Colonic mucosa (tissue), 4 donors: ENCODE measurements at places on chromosomes 6 and 20. TPM values are rescaled to one million over a fixed set of nuclear protein-coding genes. Genes with fewer than 3 reads are reported as not detected.

The FOXF2 gene
- 4.2 TPM for total RNA-seq

- DNase-seq, result peak; percentile 28
Measured at GRCh38 chr6:38671885-38672467, 31.0 kb downstream of the GLO1 start.

GRCh38 chr20:38209054-38209675 is 44.1 kb upstream of the TGM2 start:
- DNase-seq, result no peak

The CST3 gene
- total RNA-seq, result 606 TPM

GRCh38 chr6:166556863-166557322 is 29.6 kb downstream of the RAMACL start:
- peak; percentile 45 for DNase-seq

- DNase-seq, result no peak
Measured at GRCh38 chr6:17665132-17665531, 41.6 kb downstream of the NUP153 start.

GRCh38 chr6:20117474-20117873 is 94.8 kb downstream of the MBOAT1 start:
- no peak for DNase-seq

The FAM83D gene
- 32.6 TPM for total RNA-seq

The CYP24A1 gene
- total RNA-seq, result 0.08 TPM

- DNase-seq, result peak; percentile 76
Measured at GRCh38 chr6:166957087-166957804, 896 bp upstream of the RNASET2 start.

DNA sequence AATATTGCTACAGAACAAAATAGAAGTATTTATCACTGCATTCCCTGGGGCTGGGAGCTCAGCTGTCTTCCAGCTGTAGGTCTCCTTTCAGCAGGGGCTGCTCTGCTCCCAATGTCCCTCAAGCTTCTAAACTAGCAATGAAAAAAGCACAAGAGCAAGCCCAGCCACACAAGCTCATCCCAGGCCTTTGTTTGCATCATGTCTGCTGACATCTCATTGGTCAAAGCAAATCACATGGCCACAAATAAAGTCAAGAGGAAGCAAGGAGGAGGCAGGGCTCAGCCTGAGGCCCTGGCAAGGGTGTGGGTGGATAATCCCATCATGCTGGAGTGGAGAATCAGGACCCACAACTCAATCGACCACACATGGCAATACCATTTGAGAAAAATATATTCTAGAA is 2.2 kb upstream of the BFSP1 start:
- DNase-seq, result peak; percentile 46

DNA sequence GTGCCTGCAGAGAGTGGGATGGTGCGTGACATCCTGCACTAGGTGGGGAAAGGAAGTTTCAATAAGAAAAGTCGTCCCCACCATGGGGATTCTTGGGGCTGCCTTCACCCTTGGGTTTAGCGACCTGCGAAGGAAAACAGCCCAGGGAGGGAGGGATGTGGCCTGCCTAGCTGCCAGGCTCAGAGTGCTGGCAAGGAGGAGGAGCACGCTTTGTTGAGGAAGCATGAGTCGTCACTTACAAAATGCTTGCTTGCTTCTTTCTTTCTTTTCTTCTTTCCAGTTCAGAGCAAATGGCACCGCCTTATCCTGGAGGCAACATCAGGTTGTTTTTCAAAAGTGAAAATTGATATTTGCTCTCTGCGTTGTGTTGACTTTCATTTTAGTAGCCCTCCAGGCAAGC is 123.2 kb downstream of the TFAP2C start:
- DNase-seq, result no peak

The ADGRG6 gene
- total RNA-seq, result 17.0 TPM

GRCh38 chr20:14951105-14951504 is 613.7 kb upstream of the FLRT3 start:
- DNase-seq, result no peak

DNA sequence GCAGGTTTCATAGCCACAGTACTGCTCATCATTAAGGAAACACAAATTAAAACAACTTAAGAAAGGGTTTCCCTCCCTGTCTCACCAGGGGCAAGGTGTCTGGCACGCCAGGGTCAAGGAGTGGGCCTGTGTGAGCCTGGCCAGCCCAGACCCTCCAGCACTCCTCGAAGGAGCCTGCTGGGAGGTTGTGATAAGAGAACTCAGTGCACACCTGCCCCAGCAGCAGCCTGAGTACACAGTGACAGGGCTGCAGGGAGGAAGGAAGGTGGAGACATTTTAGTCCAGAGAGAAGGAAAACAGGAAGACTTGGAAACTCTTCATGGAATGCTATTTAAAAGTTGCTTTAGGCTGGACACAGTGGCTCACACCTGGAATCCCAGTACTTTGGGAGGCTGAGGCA is 14.1 kb downstream of the NINL start:
- no peak for DNase-seq

DNA sequence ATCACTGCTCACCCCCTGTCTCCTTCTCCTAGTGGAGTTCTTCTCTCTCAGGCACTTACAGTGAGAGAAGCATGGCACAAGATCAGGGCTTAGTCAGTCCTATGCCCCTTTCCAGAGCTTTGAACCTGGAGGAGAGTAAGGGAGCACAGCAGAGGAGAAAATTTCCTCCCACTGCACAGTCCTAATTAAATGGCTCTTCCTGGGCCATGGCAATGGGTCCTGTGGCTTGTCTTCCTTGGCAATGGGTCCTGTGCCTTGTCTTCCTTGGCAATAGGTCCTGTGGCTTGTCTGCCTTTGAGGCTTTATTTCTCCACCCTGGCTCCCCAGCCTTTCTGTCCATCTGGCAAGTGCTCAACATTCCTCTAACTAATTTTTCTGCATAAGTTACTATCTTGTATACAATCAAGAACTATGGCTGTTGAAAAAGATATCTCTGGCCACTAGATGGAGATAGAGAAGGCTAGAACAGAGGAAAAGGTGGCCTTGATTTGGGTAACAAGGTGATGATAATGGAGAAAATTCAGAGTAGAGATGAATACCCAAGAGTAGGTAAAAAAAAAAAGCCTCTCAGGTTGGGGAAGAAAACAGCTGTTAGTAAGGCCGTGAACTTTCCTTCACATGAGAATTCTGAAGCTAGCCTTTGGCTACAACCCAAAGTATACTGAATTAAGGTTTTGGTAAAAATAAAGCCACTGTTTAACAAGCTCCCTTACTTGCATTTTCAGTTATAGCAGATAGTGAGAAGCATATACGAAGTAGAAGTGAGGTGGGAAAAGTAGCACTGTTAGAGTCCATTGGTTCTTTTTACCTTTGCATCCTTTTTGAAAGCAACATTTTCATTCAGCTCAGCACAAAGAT is 504.9 kb downstream of the DOK5 start:
- DNase-seq, result no peak

The MUC22 gene
- total RNA-seq, result not detected

- DNase-seq, result no peak
Measured at GRCh38 chr20:61954276-61955021, 111.2 kb downstream of the TAF4 start.

The ADGRF5 gene
- total RNA-seq, result 1.8 TPM

GRCh38 chr20:13302647-13303450 is 81.8 kb downstream of the ISM1 start:
- peak; percentile 49 for DNase-seq

GRCh38 chr6:147942363-147942762 is 400.3 kb upstream of the SASH1 start:
- DNase-seq, result no peak

The KHDC1L gene
- total RNA-seq, result not detected

- no peak for DNase-seq
Measured at GRCh38 chr6:166862978-166863530, 93.3 kb downstream of the RNASET2 start.

The GSTA3 gene
- total RNA-seq, result not detected

The C20orf141 gene
- not detected for total RNA-seq

The SMIM29 gene
- total RNA-seq, result 12.8 TPM

GRCh38 chr6:68038815-68039408 is 596.2 kb upstream of the ADGRB3 start:
- no peak for DNase-seq

The AURKA gene
- total RNA-seq, result 25.6 TPM
